ENCODE measurements at places on chromosomes 11 and 22. TPM values are rescaled to one million over a fixed set of nuclear protein-coding genes. Genes with fewer than 3 reads are reported as not detected.

DNA sequence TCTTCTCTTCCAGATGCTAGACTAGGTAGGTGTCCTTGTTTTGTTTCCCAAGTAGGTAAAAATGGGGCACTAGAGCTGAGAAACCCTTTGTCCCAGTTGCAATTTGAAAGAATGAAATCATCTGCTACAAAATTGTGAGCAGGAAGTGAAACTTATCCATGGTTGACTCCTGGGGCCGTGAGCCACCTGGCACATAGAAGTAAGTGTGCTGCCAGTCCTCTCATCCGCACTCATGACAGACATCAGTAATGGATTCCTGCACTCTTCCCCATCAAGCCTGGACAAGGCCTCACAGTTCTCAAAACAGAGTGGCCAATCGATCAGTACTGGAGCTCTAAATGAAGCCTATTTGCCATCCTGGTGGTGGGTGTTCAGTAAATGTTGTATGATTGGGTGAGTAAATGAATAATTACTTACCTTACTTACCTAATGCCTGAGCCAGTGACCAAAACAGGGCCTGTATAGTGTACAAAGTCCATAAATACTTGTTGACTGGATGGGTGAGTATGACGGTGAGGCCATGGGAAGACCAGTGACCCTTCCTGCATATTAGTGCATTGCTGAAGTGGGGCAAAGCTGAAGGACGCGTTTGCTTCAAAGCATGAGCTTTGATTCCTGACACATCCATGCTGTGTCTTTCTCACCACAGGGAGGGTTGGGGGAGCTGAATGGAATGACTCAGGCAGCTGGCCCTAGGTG lies 68.9 kb upstream of the HEPHL1 start:
- DNase-seq: no peak
- H3K27me3 ChIP-seq: no peaks in the 10 kb centered on the region
- no peak overlapping the region for H3K27ac ChIP-seq
- H3K4me1 ChIP-seq: no peaks in the 10 kb centered on the region
- H3K36me3 ChIP-seq: no peaks in the 10 kb centered on the region

Gene SCGB1C1
- total RNA-seq: not detected

- H3K27ac ChIP-seq: no peak overlapping the region
- H3K4me3 ChIP-seq: no peak overlapping the region
These were observed 6.5 kb downstream of the NNMT start for GRCh38 chr11:114302663-114303062.

Gene CARD16
- total RNA-seq: 16.2 TPM

DNA sequence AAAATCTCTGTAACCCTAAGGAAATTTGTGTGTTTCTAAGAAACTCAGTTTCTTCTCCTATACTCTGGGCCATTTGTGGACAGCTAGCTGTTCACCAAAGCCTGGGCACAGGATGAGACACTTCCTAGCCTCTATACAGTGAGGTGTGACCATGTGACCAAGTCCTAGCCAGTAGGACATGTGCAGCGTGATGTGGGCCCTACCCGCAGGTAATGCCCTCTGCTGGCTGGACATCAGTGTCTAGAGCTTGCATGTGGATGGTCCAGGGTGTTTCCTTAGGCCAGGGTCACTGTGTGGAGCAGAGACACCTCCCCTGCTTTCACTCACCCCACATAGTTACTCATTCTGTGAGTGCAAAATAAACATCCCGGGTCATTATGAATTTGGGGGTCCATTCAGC lies 100.5 kb downstream of the LARGE1 start:
- H3K27ac ChIP-seq: no peak overlapping the region
- no peak overlapping the region for H3K4me3 ChIP-seq
- no peaks in the 10 kb centered on the region for H3K4me1 ChIP-seq
- no peaks in the 10 kb centered on the region for H3K27me3 ChIP-seq
- H3K36me3 ChIP-seq: no peaks in the 10 kb centered on the region

DNA sequence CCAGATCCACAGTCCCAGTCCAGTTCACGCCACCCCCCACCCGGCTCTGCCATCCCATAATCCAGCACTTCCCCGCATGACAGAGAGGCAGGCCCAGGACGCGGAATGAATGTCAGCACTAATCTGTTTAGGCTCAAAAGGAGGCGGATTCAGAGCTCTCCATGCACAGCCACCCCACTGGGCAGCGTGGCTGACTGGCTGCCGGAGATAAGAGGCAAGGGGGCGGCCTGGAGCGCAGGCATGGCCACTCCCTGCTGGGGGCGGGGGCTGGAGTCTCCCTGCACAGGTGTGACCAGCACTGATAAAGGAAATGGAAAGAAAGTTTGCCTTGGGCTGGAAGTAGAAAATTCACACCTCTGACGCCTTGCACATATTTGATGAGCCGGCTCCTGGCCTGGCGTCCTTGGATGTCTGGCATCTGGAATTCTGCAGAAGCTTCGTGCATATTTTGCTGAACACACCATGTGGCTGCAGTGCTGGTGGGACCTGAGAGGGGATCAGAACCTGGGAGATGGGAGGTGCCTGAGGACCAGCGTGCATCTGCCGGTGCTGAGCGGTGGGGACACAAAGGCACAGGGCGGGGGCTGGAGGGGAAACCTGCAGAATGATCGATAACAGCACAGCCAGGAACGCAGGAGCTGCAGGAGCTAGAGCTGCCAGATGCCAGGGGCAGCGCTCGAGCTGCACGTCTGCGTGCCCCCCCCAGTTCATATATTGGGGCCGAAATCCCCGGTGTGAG lies 344.4 kb downstream of the CTTN start:
- no peaks in the 10 kb centered on the region for H3K4me1 ChIP-seq
- no peak overlapping the region for H3K27ac ChIP-seq
- no peaks in the 10 kb centered on the region for H3K36me3 ChIP-seq
- H3K27me3 ChIP-seq: no peaks in the 10 kb centered on the region

- no peaks in the 10 kb centered on the region for H3K27me3 ChIP-seq
- H3K4me3 ChIP-seq: no peak within 1 kb of the TSS
- peaks cover 22% of the 10 kb centered on the region for H3K4me1 ChIP-seq
- no peaks in the 10 kb centered on the region for H3K36me3 ChIP-seq
- peak within 1 kb of the TSS; percentile 96 for H3K27ac ChIP-seq
These were observed at the start of gene CLCF1 for GRCh38 chr11:67372993-67373647. CLCF1 (minus strand) TSS chr11:67373598; CDS start chr11:67373539, 59 bp downstream.

Gene TNNT3
- total RNA-seq: 0.60 TPM

Gene PNPLA5
- not detected for total RNA-seq

- no peaks in the 10 kb centered on the region for H3K4me1 ChIP-seq
- no peak overlapping the region for H3K4me3 ChIP-seq
- no peak for DNase-seq
- H3K36me3 ChIP-seq: no peaks in the 10 kb centered on the region
- H3K27ac ChIP-seq: no peak overlapping the region
These were observed 1786.5 kb upstream of the RAG2 start for GRCh38 chr11:38384568-38384967.

- no peaks in the 10 kb centered on the region for H3K4me1 ChIP-seq
- H3K27me3 ChIP-seq: no peaks in the 10 kb centered on the region
- no peak overlapping the region for H3K27ac ChIP-seq
- no peak for DNase-seq
These were observed 16.5 kb upstream of the ETS1 start for GRCh38 chr11:128603752-128604414.

Gene SLC25A17
- 15.3 TPM for total RNA-seq

GRCh38 chr22:21585389-21585788 lies 17.9 kb downstream of the UBE2L3 start:
- DNase-seq: no peak
- no peak overlapping the region for H3K27ac ChIP-seq
- H3K4me1 ChIP-seq: no peaks in the 10 kb centered on the region
- H3K36me3 ChIP-seq: no peaks in the 10 kb centered on the region
- H3K4me3 ChIP-seq: no peak overlapping the region

Gene SYCE3
- not detected for total RNA-seq

DNA sequence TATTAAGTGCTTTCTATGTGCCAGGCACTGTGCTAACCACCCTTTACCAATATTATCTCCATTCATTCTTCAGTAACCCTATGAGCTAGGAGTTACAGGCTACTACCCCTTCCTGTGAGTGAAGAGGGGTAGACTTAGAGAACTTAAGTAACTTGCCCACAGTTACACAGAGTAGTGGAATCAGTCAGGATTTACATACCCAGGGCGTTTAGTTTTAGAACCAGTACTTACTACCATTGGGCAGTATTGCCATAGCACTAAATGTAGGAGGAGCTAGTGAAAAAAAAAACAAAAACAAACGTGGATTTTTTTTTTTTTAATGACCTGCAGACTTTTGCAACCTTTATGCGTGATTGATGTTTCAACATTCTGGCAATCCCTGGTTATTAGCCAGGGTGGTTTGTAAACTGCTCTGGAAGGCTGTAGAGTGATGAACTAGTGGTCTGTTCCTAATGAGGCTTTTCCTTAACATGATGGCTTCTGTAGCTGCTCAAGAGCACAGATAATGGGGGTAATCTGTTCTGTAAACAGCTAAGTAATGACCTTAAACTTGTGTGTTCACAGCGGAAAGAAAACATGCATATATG lies 11.4 kb downstream of the TBCEL start:
- no peak overlapping the region for H3K4me3 ChIP-seq
- H3K27me3 ChIP-seq: no peaks in the 10 kb centered on the region
- H3K27ac ChIP-seq: no peak overlapping the region
- no peak for DNase-seq
- no peaks in the 10 kb centered on the region for H3K36me3 ChIP-seq
- no peaks in the 10 kb centered on the region for H3K4me1 ChIP-seq

DNA sequence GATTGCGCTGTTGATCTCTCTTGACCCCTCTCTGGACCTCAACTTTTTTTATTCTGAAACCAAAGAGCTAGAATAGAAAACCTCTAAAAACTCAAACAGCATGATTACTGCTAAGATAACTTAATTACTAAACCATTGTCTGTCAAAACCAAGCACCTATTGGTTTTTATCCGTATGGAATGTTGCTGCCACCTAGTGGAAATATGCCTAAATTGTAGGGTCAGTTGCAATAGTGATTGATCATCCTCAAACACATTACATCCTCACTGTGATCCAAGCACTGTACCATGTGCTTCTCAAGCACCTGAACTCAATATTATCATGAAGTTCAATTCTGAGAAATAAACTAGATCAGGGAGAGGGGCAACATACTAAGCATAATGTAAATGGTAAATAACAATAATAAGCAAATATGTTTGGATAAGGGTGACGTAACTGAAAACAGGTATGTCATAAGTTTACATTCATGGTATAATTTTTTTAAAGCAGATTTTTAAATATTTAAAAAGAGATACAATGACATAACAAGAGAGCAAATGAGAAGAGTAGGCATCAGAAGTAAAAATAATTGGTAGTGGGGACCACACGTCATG lies 3.8 kb upstream of the OR5A2 start:
- no peak for DNase-seq
- H3K4me1 ChIP-seq: no peaks in the 10 kb centered on the region
- no peaks in the 10 kb centered on the region for H3K36me3 ChIP-seq
- no peak overlapping the region for H3K27ac ChIP-seq
- H3K27me3 ChIP-seq: no peaks in the 10 kb centered on the region
- H3K4me3 ChIP-seq: no peak overlapping the region

Gene RAG2
- total RNA-seq: not detected

- H3K4me3 ChIP-seq: no peak overlapping the region
- no peak overlapping the region for H3K27ac ChIP-seq
These were observed 91.9 kb downstream of the CTTN start for GRCh38 chr11:70490208-70490607.

Gene GDPD4
- total RNA-seq: not detected

Gene CTSW
- total RNA-seq: 3.9 TPM

DNA sequence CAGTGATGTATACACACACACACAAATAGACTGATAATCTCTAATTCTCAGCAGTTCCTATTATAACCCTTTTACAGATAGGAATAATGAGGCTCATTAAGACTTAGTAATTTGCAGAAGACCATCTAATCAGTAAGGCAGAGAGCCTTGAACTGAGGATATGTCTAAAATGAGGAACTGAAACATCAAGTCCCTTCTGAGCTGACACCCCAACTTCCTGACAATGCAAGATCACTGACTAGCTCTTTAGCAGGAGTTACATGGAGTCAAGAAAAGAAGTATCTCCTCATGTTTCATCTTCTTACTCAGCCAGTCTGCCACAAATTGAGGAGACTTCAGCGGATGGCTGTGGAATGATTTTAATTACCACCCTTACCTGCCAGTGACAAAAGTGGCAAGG lies 193.0 kb downstream of the MSANTD4 start:
- H3K4me1 ChIP-seq: no peaks in the 10 kb centered on the region
- no peak for DNase-seq

Gene PKDREJ
- 0.06 TPM for total RNA-seq

Gene FAT3
- 2.6 TPM for total RNA-seq

DNA sequence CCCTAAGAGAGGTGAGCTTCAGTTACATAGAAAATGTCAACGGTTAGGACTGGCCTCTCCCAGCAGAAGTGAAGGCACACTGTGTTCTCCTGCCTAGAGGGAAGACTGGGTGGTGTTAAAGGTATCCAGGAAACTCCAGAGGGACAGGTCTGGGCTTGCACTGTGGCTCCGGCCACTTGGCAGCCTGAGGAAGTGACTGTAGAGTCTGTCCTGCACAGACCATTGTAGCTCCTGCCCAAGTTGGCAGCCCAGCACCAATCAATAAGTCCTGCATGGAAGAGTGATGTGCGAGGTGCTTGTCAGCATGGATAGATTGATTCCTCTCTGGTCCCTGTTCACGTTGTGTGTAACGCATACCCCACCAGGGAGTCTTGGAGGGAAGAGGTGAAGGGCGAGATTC lies 284.8 kb downstream of the TENM4 start:
- H3K36me3 ChIP-seq: no peaks in the 10 kb centered on the region
- no peaks in the 10 kb centered on the region for H3K27me3 ChIP-seq
- no peak overlapping the region for H3K4me3 ChIP-seq
- DNase-seq: no peak

- DNase-seq: peak; percentile 90
- H3K4me1 ChIP-seq: no peaks in the 10 kb centered on the region
- no peaks in the 10 kb centered on the region for H3K27me3 ChIP-seq
- no peaks in the 10 kb centered on the region for H3K36me3 ChIP-seq
These were observed 143.2 kb downstream of the ARHGAP42 start for GRCh38 chr11:100830274-100830673.

- no peaks in the 10 kb centered on the region for H3K4me1 ChIP-seq
- H3K4me3 ChIP-seq: peak overlapping the region; percentile 57
- no peak overlapping the region for H3K27ac ChIP-seq
- H3K27me3 ChIP-seq: no peaks in the 10 kb centered on the region
- H3K36me3 ChIP-seq: no peaks in the 10 kb centered on the region
- DNase-seq: peak; percentile 78
These were observed 20.1 kb downstream of the ADA2 start for GRCh38 chr22:17199003-17199731.

Gene CPSF7
- total RNA-seq: 94.5 TPM

- no peak overlapping the region for H3K4me3 ChIP-seq
- H3K27ac ChIP-seq: no peak overlapping the region
- no peaks in the 10 kb centered on the region for H3K4me1 ChIP-seq
- H3K36me3 ChIP-seq: no peaks in the 10 kb centered on the region
- no peaks in the 10 kb centered on the region for H3K27me3 ChIP-seq
These were observed 53.3 kb upstream of the BMAL1 start for GRCh38 chr11:13224324-13224723.

- H3K4me1 ChIP-seq: no peaks in the 10 kb centered on the region
- no peaks in the 10 kb centered on the region for H3K27me3 ChIP-seq
- no peak overlapping the region for H3K4me3 ChIP-seq
- H3K27ac ChIP-seq: no peak overlapping the region
These were observed 743.8 kb downstream of the NTM start for GRCh38 chr11:132114185-132114584.

Data from kidney (tissue), 22 donors.